ENCODE measurements at places on chromosomes 16 and 17.

DNA sequence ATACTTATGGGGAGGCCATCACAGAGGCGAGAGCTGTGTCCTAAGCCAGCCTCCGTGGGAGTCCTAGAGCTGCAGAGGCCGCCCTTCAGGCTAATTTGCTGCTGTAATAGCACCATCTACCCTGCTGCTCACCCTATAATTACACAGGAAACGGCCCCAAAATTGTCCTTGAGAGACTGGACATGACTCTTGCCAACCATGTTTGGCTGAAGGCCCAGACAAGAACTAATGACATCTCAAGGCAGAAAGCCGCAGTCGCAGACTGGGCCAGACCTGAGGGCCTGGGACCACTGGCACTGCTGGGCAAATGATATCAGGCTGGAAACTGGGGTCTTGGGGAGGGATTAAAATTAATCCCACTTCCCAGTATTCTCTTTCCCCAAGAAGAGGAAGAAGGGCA, 24.1 kb downstream of the PSMD7 start:
- DNase-seq: no peak

GRCh38 chr16:87628940-87629339, 26.6 kb downstream of the JPH3 start:
- DNase-seq: no peak

DNA sequence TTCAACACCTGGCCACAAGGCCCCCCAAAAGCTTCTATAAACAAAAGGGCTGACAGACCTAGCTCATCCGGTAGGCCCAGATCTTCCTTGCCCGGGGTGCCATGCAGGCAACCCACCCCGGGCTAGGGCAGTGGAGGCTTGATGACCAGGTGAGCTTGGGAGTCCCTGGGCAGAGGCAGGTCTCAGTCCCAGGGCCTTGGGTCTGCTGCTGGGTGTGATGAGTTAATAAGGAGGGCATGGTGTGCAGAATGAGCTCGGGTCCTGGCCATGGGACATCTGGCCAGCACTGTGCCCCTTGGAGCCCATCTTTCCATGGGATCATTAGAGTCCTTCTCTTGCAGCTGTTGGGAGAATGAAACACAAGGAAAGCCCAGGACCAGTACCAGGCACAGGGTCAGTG, 20.2 kb upstream of the MPRIP start:
- no peak for DNase-seq

DNA sequence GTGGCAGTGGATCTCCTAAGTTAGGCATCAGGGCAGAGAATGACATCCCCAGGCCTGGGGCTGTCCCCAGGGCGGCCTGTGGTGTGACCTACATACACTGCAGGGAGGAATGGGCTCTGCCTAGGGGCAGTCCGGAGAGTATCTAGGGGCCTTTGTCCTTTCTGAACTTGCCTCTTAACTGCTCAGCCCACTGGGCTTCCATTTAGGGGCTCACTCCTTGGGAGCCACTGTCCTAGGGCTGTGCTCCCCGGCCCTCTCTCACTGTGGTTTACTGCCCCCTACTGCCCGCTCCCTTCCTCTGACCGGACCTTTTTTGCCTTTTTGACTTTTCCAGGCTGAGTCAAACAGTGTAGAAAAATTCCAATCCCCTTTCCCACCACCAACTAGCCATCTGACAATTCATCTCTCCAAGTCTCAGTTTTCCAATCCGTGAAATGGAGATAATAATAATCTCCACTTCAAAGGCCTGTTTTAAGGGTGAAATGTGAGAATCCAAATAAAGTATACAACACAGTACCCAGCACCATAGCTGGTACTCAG, 66.8 kb downstream of the DNAH3 start:
- peak; percentile 54 for DNase-seq

DNA sequence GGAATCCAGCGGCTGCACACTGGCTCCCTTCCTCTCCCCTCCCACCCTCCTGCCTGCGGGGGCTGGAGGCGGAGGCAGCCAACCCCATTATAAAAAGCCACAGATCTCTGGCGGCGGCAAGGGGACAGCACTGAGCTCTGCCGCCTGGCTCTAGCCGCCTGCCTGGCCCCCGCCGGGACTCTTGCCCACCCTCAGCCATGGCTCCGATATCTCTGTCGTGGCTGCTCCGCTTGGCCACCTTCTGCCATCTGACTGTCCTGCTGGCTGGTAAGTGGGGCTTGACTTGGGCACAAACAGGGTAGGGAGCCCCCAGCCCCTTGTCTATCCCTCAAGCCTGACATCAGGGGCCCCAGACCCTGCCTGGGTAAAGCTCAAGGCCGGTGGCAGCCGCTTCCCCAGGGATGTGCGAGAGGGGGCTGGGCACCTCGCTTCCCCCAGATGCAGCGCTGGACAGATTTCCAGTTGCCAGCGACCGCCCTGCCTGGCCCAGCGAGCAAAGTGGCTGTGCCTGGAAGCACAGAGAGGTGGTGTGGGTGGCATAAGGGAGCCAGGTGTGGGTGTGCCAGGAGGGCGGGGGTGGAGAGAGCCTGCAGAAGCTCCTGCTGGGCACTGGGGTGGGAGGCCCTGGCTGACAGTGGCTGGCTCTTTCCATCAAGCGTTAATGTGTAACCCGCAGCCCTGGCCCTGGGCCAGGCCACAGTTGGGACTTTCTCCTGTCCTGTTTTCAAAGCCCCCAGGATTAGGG, at the start of gene CX3CL1:
Gene CX3CL1, plus strand, starts transcription at position 119 of the 745 bp plus-strand sequence. Its CDS starts 79 bp downstream, at position 198.
- no peak for DNase-seq

DNA sequence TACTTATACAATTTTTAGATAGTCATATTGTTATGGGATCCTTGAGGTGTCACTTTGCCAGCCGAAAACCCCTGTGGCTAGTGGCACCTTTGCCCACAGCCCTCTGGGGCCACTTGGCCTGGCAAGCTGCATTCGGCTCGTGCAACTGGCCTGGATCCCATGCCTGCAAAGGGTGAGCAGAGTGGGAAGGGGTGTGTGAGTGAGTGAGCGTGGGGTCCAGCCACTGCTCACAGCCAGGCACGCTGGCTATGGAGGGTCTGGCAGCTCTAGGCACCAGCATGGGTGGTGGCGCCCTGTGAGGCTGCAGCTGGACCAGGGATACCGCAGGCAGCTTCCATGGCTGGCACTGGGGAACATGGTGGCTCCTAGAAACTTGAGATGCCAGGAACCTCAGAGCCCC, 49.0 kb downstream of the ESRP2 start:
- no peak for DNase-seq

DNA sequence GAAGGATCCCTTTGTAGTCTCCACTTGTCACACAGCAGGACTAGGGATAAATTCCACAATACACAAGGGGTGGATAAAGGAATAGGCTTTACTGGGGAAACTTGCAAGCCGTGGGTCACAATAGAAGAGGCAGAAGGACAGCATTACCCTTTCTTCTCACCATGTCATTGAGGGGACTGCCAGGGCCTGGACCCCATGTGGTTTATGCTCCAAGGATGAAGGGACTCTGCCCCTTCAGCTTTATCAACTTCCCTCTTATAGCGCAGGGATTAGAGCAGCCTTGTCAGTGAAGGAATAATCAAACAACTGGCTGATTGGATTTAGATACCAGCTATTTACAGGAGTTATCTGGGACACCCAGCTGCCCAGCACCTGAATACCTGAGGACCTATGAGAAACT, 89.8 kb downstream of the HS3ST2 start:
- DNase-seq: no peak

DNA sequence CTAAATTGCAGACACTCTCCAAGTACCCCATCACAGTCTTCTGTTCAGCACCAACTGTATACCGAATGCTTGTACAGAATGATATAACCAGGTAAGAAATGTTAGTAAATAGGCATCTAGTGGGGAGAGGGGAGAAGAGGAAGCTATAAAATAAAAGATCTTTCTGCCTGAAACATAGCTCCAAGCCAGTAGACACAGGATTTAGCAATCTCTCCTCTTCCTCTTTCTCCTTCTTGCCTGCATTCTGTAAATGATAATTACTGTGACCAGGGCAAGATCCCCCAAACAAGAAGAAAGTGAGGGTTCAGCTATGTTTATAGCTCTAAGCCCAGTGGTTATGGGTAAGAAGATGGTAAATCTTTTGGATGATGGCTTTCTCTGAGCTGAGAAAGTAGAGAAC, 17.9 kb downstream of the ACSM3 start:
- DNase-seq: no peak

- no peak for DNase-seq
Observed at GRCh38 chr17:40361063-40361924, 3.2 kb downstream of the GJD3 start.

GRCh38 chr17:36993227-36993626, 44.5 kb downstream of the AATF start:
- DNase-seq: no peak

DNA sequence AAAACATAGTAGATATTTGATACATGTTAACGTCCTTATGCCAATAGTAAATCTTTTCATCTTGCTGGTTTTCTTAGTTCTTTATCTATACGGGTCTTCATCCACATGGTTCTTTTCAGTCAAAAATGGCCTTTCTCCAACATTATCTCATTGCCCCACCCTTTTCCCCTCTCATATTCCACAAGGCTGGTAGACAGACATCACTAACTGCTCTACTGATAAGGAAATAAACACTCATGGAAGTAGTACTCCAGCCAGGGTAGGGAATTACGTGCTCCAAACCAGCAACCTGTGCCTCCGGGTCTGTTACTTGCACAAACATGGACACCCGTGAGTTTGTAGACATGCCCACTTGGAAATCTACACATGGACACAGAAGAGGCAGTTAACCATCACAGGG, 141.4 kb downstream of the XYLT1 start:
- no peak for DNase-seq

- DNase-seq: no peak
Observed at GRCh38 chr16:55656691-55657092, 904 bp downstream of the SLC6A2 start.

DNA sequence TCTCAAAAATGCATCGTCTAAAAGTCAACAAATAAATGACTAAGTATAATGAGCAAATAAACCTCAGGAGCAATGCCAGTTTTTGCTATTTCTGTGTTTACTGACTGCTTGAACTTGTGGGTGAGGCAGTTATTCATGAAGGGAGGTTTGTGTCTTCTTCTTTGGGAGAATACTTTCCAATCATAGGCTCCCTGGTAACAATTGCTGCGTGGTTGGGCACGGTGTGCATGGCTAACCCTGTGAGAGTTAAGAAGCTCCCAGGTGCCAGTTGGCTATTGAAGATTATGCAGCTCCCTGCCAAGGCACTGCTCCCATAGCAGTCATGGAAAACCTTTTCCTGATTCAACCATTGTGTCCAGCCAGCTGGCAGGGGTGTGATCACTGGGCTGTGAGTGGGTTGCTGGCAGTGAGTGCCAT, 775.9 kb upstream of the GOT2 start:
- DNase-seq: no peak

- DNase-seq: no peak
Observed at GRCh38 chr16:8108991-8109509, 481.3 kb downstream of the TMEM114 start.

DNA sequence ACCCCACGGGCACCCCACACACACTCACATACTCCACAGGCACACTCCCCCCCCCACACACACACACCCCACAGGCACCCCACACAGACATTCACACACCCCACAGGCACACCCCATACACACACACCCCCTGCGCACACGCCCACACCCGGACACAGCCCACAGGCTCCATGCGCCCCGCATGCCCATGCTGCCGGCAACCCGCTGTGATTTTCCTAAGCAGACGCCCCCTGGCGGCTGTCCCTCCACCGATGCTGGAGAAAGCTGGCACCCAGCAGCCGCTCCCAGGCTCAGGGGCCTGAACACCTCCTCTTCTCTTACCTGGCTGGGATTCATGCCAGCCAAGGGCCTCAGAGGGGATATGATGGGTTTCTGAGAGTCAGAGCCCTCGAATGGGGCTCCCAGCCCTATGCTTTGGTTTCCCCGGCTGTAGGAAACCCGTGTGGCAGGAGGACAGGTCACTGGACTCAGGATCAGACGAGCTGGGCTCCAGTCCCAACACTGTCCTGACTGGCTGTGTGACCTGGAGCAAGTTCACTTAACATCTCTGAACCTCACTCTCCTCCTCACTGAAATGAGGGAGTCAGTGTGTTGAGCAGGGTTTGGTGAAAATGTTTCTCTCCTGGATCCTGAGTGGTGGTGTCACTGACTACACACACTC, 19.6 kb upstream of the TNFRSF13B start:
- DNase-seq: peak; percentile 65

DNA sequence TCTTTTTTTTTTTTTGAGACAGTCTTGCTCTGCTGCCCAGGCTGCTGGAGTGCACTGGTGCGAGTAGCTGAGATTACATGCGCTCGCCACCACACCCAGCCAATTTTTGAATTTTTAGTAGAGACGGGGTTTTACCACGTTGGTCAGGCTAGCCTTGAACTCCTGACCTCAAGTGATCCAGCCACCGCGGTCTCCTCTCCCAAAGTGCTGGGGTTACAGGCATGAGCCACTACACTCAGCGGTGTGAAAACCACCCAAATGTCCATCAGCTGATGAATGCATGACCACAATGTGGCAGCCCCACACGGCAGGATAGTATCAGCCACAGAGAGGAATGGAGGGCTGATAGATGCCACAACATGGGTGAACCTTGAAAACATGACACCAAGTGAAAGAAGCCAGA, 2.1 kb downstream of the P2RX5 start:
- no peak for DNase-seq

GRCh38 chr16:78225919-78226318, 126.5 kb downstream of the WWOX start:
- no peak for DNase-seq

GRCh38 chr16:3095869-3096268, 3.2 kb downstream of the ZSCAN10 start:
- no peak for DNase-seq

DNA sequence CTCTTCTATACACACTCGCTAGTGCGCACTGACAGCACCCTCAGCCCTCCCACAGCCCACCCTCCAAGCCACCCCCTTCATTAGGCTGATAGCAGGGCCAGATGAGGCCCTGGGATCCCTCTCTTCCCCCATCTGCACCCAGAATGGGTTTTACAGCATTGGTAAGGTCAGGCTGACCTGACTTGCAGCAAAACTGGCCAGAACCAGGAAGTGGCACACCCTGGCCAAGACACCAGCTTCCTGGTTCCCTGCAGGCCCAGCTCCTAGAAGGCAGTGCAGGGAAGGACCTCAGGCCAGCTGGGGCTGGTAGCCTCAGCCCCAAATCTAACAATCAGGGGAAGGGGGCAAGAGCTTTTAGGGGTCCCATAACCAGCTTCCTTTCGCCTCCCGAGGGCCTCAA, 50.0 kb upstream of the MRPS23 start:
- DNase-seq: no peak

- DNase-seq: no peak
Observed at GRCh38 chr17:44283344-44284023, 15.5 kb upstream of the SLC4A1 start.

- no peak for DNase-seq
Observed at GRCh38 chr16:71396594-71396993, 38.1 kb downstream of the CALB2 start.

- no peak for DNase-seq
Observed at GRCh38 chr17:42541041-42541833, 5.2 kb downstream of the NAGLU start.

- no peak for DNase-seq
Observed at GRCh38 chr16:79469999-79470398, 130.5 kb downstream of the MAF start.
